Cardiac ventricle fibroblast (primary cell): ENCODE measurements at places on chromosomes 7 and 10. TPM values are rescaled to one million over a fixed set of nuclear protein-coding genes. Genes with fewer than 3 reads are reported as not detected.

SH2B2 gene
- 4.6 and 6.7 TPM in 2 replicates for total RNA-seq

PDE6C gene
- not detected in 2 replicates for total RNA-seq

OR9A2 gene
- total RNA-seq = not detected in 2 replicates

PKD1L1 gene
- total RNA-seq = 0.29 and 0.69 TPM in 2 replicates

OR2A1 gene
- total RNA-seq = 0.05 TPM in 1 of 2 replicates, not detected in the other

PNLIP gene
- not detected in 2 replicates for total RNA-seq

CCDC186 gene
- 8.2 and 13.4 TPM in 2 replicates for total RNA-seq

PRPS1L1 gene
- not detected in 2 replicates for total RNA-seq

GLI3 gene
- 11.1 and 12.9 TPM in 2 replicates for total RNA-seq

CNPY1 gene
- total RNA-seq = not detected in 2 replicates

SVOPL gene
- not detected in 2 replicates for total RNA-seq

MRLN gene
- not detected in 2 replicates for total RNA-seq

GIMAP7 gene
- 0.31 and 0.49 TPM in 2 replicates for total RNA-seq

SFTPD gene
- total RNA-seq = not detected in 2 replicates

RELN gene
- total RNA-seq = 0.12 and 0.39 TPM in 2 replicates

MACROH2A2 gene
- 11.1 and 13.6 TPM in 2 replicates for total RNA-seq

ABCA13 gene
- not detected in 2 replicates for total RNA-seq

RNF148 gene
- total RNA-seq = 0.19 and 0.20 TPM in 2 replicates

THAP5 gene
- 13.4 and 15.4 TPM in 2 replicates for total RNA-seq

WNT8B gene
- not detected in 2 replicates for total RNA-seq

NUTM2A gene
- 0.06 TPM in 1 of 2 replicates, not detected in the other for total RNA-seq

SPDYE2 gene
- not detected in 2 replicates for total RNA-seq

ZNF467 gene
- total RNA-seq = 8.5 and 9.7 TPM in 2 replicates

SLC16A12 gene
- 0.81 and 1.1 TPM in 2 replicates for total RNA-seq

FKBP6 gene
- not detected in 2 replicates for total RNA-seq

SLK gene
- total RNA-seq = 23.9 and 24.7 TPM in 2 replicates

OR6V1 gene
- total RNA-seq = not detected in 2 replicates

MRPL43 gene
- total RNA-seq = 58.3 and 76.3 TPM in 2 replicates

GPR15LG gene
- not detected in 2 replicates for total RNA-seq
